Stimulated activated CD4-positive, alpha-beta T cell treated with anti-CD3 and anti-CD28 coated beads, Interleukin-4, amount 100 ng/mL, for 24 hours (primary cell): ENCODE measurements at places on chromosomes 5 and 9.

- DNase-seq = no peak
These were observed 329.5 kb downstream of the ICE1 start for GRCh38 chr5:5751987-5752386.

- no peak for DNase-seq
These were observed 40.9 kb downstream of the ARHGEF28 start for GRCh38 chr5:73666891-73667290.

- DNase-seq = no peak
These were observed 40.9 kb upstream of the FABP6 start for GRCh38 chr5:160188141-160189015.

- no peak for DNase-seq
These were observed at the start of gene FLT4 for GRCh38 chr5:180649297-180650039. TSS of gene FLT4 (minus strand) at chr5:180649600. CDS start at chr5:180649545, 55 bp downstream.

- no peak for DNase-seq
These were observed 24.9 kb upstream of the FSTL4 start for GRCh38 chr5:133637206-133637605.

- DNase-seq = no peak
These were observed 44.3 kb downstream of the CYSTM1 start for GRCh38 chr5:140219068-140219991.

DNA sequence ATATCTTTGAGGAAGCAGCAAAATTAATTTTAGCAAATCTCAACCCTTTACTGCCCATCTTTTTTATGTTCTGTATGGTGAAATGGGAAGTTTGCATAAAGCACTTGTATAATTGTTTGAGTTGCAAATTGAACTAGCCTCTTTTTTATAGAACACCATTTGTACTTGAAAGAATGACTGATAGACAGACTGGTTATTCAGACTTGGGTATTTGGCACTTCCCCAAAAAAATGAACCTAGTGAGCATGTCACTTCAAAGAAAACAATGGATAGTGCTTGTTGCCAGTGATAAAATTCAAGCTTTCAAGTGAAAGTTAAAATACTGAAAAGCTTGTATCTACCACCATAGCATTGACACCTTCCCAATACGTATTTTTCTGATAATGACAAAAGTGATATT lies 115.8 kb downstream of the ERCC6L2 start:
- DNase-seq = no peak

DNA sequence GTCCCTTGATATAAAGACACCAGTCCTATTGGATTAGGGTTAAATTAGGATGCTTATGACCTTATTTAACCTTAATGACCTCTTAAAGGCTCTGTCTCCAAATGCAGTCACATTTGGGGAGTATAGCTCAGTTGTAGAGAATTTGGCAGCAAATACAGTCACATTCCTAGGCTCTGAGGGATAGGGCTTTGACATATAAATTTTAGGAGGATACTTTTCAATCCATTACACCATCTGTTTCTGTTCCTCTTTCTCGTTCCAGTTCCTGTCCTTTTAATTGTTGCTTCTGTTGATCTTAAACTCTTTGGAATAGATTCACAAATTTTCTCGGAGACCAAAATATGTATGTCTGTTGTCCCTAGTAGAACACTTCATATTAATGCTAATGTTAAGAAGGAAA lies 390.0 kb upstream of the PCSK5 start:
- DNase-seq = no peak

GRCh38 chr5:93580927-93581445 lies at the start of gene NR2F1-AS1:
TSS of gene NR2F1-AS1 (minus strand) at chr5:93581219.
- DNase-seq = no peak

GRCh38 chr9:69905286-69905685 lies 84.7 kb downstream of the CFAP95 start:
- no peak for DNase-seq
